NCI-H1930 (cell line): ENCODE measurements at places on chromosomes 5 and 9.

DNA sequence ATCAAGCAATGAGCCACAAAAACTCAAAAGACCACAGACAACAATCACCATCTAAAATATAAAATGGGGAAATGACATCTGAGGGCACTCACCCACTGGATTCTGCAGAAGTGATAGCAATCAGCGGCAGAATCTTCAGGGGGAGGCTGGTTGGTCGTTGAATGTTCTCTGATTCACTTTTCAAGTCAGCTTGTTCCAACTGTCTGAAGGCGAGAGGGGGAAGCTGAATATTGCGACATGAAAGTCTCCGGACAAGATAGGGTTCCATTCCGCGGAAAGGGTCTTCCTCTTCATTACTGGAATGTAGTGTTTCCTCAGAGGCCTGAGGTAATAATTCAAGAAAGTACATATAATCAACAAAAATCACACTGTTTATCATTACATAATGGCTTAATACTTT lies 94.9 kb upstream of the PDE4D start:
- DNase-seq, result no peak

DNA sequence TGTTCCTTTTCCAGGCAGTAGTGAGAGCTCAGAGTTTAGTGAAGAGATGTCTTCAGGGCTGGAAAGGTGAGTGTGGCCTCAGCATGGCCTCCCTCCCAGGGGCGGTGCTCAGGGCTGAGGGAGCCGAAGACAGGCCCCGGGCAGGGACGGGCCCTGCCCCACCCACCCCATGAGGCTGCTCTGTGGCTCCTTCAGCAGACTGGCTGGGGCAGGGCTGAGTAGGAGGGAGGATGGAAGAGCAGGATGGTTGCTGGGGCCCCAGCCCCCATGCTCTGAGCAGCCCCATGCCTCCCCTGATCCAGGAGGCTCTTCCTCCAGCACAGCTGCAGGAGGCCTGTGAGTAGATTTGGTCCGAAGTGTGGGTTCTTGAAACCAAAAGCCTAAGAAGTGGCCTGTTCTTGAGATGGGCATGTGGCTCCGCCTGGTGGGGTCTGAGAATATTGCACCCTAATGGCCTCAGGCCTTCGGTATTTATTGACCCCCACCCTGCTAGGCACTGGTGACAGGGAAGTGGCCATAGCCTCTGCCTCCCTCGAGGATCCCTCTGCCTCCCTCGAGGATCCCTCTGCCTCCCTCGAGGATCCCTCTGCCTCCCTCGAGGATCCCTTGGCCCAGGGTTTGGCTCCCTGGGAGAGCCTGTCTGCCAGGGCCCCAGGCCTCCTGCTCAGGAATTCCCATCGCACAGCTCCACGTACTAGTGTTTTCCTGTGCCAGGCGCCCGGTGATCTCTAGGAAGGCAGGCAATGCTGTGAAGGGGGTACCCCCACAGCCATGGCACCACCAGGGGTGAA lies 65.4 kb upstream of the GARNL3 start:
- peak; percentile 36 for DNase-seq

GRCh38 chr5:140365282-140365681 lies 5.3 kb downstream of the SLC4A9 start:
- DNase-seq, result no peak

DNA sequence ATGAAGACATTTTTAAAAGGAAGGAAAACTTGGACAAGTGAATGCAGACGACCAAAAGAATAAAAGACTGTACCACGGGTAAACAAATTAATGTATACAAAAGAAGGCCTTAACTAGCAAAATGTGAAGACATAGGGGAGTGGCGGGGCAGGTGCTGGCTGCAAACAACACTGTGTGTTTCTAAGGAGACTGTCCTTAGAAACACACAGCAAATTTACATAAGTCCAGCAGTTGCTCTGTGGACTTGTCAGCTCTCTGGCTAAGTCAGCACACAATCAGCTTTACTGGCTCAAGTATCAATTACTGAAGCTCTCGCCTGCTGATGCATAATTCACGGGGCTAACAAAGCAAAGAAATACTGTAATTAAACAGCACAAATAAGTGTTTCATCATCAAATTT lies 24.8 kb downstream of the PTBP3 start:
- peak; percentile 89 for DNase-seq

- DNase-seq, result no peak
Observed at GRCh38 chr9:69963803-69964202, 79.8 kb upstream of the MAMDC2 start.

DNA sequence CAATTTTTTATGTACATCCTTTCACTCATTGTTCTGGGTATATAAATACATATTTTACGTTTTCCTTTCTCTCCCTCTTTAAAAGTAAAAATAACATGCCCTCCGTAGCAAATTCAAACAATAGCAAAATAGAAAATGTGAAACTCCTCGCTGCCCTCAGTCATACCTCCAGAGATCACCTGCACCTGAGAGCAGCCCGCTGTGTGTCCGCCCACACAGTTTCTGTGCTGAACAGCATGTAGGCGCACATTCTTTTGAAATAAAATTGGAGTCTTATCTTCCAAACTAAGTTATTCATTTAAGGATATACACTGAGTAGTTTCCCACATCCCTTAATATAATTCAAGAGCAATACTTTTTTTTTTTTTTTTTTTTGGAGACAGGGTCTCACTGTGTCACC lies 255.7 kb downstream of the AOPEP start:
- no peak for DNase-seq

DNA sequence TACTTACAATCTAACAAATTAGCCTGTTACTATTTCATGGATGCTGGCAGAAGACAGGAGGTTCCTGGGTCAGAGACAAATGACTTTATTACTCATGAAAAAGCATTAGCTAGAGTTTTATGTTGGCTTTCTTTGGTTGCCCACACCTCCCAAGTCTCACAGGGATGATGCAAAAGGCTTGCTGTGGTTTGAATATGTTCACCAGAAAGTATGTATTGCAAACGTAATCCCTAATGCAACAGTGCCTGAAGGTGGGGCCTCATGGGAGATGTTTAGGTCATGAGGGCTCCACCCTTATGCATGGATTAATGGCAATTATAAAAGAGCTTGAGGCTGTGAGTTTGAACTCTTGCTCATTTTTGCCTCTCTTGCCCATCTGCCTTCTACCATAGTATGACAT lies 28.5 kb downstream of the DPYSL3 start:
- DNase-seq, result no peak

DNA sequence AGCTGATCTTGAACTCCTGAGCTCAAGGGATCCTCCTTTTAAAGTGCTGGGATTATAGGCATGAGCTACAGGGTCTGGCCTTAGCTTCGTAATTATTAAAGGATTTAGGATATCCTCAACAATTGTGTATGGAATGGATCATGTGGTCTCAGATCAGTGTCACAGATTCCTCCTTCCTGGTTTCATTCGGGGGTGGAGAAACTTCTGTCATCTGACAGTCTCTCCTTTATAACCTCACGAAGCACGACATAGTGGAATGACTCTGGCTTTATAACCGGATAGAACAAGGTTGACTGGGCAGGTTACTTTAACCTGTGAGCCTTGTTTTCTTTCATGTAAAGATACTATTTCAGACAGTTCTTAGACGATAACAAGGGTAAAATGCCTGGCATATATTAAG lies 4.4 kb upstream of the GNG10 start:
- DNase-seq, result no peak

GRCh38 chr5:132473668-132474067 lies 16.9 kb downstream of the IRF1 start:
- no peak for DNase-seq

GRCh38 chr5:92402045-92402444 lies 1018.9 kb upstream of the ARRDC3 start:
- DNase-seq, result no peak

GRCh38 chr5:89036166-89036565 lies 153.2 kb upstream of the MEF2C start:
- DNase-seq, result no peak

GRCh38 chr5:59537961-59538749 lies 355.4 kb downstream of the PDE4D start:
- DNase-seq, result no peak

DNA sequence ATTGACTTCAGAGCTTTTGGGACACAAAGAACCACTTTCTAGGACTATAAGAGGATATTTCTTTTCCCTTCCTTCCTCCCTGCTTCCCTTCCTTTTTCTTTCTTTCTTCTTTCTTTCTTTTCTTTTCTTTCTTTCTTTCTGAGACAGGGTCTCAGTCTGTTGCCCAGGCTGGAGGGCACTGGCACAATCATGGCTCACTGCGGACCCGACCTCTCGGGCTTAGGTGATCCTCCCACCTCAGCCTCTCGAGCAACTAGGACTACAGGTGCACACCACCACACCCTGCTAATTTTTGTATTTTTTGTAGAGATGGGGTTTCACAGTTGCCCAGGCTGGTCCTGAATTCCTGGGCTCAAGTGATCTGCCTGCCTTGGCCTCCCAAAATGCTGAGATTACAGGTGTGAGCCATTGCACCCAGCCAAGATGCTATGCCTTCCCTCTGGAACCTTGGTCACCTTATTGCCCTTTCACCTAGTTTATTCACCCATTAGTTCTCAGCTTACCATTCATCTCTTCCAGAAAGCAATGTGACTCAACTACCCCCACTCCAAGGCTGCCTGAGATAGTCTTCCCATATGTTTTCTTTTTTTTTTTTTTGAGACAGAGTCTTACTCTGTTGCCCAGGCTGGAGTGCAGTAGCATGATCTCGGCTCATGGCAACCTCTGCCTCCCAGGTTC lies 10.1 kb downstream of the PLIN2 start:
- DNase-seq, result no peak

DNA sequence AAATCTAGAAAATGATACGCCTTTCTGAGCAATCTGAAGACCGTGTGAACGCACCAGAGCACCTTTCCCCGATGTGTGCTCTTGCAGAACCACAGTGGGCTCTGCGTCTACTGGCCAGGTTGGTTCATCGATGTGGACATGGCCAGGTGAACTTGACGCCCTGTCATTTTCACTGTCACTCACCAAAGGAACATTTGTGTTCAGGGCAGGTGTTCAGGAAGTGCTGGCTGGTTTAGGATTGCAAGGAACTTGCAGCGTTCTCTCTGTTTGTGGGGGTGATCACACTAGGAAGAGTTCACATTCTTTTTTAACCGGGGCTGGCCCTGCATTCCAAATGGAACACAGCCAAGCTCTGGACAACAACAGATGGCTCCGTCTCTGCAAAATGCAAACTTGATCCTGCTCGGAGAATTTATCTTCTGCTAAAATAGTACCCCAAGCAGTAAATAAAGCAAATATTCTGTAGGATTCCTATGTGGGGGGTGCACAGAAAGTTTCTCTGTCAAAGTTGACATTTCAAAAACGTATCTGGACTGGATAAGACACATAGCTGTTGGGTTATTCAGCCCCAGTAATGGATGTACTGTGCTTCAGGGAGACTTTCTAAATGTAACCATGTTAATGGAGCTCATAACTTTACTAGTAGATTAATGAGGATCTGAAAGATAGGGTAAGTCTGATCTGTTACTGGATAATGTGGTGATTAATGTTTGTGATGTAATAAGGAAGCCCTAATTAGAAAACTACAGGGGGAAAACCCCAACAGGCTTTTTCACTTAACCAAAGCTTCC lies 45.7 kb upstream of the FANCC start:
- DNase-seq, result no peak

- no peak for DNase-seq
Observed at GRCh38 chr5:132354381-132355139, 14.9 kb upstream of the SLC22A5 start.

GRCh38 chr5:38473008-38473407 lies 83.4 kb downstream of the LIFR start:
- DNase-seq, result no peak

GRCh38 chr5:71589903-71590302 lies 2.8 kb downstream of the MCCC2 start:
- DNase-seq, result no peak

- no peak for DNase-seq
Observed at GRCh38 chr9:95606489-95607350, 89.9 kb upstream of the PTCH1 start.

DNA sequence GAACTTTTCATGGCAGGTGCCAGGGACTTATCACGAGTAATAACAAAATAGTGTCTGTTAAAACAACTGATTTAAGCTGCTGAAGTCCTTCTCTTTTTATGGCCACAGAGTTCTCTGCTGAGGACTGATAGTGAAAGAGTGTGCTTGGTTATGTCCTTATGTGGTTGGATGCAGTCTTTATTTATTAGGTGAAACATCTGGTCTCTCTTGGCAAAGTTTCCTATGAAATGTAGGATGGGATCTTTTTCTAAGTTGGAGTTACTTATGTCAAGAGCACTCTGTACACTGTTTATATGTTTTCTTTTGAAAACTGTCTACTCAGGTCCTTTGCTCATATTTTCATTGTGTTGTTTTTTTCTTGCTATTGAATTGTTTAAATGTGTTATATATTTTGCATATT lies 1816.1 kb upstream of the C9orf72 start:
- no peak for DNase-seq

GRCh38 chr5:87383216-87383615 lies 29.5 kb downstream of the CCNH start:
- no peak for DNase-seq

DNA sequence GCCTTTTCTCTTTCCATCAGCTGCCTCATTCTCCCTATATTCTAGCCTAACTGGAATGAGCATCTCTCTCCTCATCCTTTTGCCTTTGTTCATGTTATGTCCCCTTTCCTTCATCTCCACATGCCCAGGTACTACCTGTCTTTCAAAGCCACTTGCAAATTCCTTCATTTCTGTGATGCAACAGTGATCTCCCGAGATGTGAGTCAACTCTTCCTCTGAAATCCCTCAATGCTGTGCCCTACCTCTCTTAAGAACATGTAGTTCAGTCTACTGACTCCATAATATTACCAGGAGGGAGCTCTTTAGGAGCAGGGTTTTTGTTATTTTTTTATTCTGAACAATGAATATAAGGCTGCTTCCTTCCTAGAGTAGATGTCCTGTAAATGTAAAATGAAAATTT lies 91.6 kb downstream of the ZNF462 start:
- no peak for DNase-seq

DNA sequence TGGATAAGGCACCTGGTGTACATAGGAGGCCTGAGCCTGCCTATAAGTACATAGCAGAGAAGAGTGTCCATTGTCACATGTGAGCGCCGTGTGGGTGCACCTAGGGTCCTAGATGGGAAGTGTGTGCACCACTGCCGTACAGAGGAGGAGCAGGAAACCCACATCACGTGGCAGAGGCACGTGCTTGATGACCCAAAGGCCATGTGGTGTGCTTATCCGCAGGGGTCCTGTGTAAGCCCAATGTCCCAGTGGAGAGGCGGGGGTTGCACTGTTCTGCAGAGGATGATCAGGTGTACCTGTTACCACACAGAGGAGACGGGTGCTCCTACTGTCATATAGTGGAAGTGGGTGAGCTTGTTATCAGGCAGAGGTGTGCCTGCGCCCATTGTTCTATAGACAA lies 354.1 kb upstream of the IRX2 start:
- DNase-seq, result no peak

GRCh38 chr5:118762291-118762690 lies 226.1 kb downstream of the DTWD2 start:
- no peak for DNase-seq

DNA sequence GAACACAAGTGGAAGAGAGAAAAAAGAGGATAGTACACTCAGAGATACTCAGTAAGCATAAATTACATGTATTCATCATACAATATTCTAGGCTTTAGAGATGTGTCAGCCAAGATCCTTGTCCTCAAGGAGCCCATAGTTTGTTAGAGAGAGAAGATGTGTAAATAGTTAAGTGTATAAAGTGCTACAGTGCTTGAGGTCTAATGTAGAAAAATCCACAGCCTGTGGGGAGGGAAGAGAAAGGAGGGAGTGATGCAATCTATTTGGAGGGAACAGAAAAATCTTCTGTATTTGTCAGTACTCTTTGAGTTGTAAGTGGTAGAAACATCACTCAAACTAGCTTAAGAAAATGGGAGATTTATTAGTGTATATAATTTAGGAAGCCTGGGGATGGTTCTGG lies 81.9 kb downstream of the PALM2AKAP2 start:
- DNase-seq, result no peak

- DNase-seq, result no peak
Observed at GRCh38 chr5:142946547-142947426, 176.6 kb downstream of the ARHGAP26 start.
